Activated CD8-positive, alpha-beta T cell treated with anti-CD3 and anti-CD28 coated beads for 36 hours (primary cell): ENCODE measurements at places on chromosomes 12 and 14.
A peak's percentile ranks its signal among the peaks of the same experiment; 100 is the strongest.

DNA sequence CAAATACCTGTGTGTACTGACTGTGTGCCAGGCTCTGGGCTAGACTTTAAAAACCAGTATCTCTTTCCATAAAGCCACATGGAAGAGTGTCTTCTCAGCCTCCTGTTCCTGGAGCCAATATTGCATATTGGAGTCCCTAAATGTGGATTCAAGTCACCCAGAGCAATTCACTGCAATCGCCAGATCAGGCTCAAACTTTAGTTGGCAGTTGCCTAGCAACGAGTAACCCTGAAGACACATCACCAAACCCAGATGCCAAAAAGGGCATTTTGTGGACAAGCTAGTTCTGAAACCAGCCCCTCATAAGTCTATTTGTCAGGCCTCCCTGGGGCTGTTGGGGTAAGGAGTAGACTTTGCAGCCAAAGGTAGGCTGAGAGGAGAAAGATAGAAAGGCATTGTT, 13.7 kb downstream of the DPF3 start:
- no peak for DNase-seq

DNA sequence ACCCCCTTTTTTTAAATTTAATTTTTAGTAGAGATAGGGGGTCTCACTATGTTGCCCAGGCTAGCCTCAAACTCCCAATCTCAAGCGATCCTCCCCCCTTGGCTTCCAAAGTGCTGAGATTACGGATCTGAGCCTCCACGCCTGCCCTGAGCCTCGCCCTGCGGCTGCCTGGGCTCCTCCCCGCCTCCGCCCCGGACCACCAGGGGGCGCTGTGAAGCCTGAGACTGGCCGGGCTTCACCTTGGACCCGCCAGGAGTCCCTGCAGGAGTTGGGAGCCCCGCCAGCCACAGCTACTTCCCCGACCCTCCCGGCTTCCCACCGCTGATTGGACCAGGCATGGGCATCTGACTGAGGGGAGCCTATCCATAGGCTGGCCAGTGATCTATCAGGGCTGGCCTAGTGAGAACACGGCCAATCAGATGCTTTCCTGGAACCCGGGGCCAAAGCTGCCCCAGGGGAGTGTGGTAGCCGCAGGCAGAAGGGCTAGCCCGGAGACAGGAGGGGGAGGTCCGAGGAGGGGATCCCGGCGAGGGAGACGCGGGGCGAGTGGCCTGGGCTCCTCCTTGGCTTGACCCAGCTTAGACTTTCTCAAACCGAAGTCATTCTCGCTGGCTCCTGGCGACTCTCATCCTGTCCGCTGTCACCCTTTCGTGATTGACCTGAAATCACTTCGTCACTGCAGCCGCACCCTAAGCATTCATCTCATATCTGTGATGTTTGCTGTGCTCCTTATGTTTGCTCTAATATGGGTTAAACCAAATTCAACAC, 15.1 kb upstream of the ANKRD9 start:
- peak; percentile 98 for DNase-seq

- no peak for DNase-seq
Observed at GRCh38 chr12:64566831-64567517, 43.3 kb upstream of the RASSF3 start.

DNA sequence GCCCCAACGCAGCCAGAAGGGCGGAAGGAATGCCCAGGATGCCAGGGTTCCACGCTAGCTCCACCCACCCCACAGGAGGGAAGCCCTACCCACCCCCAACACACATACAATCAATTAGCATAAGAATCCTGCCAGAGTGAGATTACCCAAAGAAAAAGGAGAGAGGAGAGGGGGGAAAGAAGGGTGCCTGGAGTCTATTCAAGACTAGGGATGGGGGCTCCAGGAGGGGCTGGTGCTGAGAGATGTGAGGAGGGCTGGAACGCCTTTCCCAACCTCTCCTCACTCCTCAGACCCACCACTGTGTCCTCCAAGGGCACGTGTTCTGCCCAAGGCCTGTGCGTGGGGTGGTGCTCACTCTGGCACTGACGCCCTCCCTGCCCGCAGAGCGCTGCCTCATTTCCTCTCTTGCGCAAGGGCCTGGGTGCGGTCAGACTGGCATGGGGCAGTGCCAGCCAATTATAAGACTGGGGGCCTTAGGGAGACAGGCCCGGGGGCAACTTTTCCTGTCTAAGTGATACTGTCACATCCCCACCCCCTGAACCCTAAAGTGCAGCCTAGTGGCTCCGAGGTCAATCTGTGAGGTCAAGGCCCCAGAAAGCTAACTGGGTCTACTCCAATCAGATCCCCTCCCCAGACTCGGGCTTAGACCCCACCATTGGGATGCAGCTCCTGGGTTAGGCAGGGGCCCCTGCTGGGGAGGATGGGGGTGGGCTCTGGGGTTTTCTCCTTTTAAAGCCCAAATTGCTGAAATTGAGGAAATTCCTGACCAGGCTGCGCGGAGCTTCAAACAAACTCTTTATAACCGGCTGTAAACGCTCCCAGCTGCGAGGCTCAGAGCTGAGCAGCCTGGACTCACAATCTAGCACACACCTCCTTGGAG, 10.2 kb upstream of the ITGB7 start:
- DNase-seq: peak; percentile 76

GRCh38 chr12:6612652-6613014, 5.5 kb upstream of the CHD4 start:
- DNase-seq: no peak

GRCh38 chr14:49314737-49315136, 271.4 kb downstream of the RPS29 start:
- no peak for DNase-seq

DNA sequence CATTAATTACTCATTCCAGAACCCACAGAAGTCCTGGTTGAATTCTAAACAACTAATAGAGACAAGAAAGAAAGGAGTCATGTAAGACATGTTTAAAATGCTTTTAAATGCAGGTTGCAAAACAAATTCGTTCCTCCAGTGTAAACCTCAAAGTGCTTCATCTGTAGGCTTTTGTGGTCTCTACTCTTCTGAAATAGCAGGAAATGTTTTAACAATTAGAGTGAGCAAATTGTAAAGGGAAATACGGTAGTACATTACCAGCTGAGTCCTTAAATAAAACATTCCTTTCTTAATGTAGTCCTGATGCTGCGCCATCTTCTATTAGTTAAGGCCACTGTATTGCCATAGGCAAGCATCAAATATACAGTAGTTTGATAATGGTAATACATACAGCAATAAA, 1934.2 kb upstream of the SEL1L start:
- DNase-seq: no peak

DNA sequence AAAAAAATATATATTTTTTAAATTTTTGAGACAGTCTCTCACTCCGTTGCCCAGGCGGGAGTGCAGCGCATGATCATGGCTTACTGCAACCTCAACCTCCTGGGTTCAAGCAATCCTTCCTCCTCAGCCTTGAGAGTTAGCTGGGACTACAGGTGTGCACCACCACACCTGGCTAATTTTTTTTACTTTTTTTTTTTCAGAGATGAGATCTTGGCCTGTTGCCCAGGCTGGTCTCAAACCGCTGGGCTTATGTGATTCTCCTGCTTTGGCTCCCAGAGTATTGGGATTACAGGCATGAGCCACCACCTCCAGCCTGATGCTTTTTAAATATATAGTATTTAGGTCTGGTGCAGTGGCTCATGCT, 24.5 kb downstream of the MDM2 start:
- no peak for DNase-seq
